ENCODE measurements at places on chromosomes 2 and 18.
A peak's percentile ranks its signal among the peaks of the same experiment; 100 is the strongest.

DNA sequence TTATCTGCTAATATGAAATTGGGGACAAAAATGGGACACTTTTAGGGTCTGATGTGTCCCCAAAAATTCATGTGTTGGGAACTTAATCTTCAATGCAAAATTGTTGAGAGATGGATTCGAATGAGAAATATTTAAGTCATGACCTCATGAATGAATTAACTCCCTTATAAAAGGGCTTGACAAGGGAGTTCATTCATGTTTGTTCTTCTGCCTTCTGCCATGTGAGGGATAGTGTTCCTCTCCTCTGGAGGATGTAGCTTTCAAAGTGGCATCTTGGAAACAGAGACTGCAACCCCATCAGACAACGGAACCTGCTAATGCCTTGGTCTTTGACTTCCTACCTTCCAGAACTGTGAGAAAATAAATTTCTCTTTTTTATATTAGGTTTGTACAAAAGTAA, 89.2 kb upstream of the LINC00305 start:
- DNase-seq, result no peak

DNA sequence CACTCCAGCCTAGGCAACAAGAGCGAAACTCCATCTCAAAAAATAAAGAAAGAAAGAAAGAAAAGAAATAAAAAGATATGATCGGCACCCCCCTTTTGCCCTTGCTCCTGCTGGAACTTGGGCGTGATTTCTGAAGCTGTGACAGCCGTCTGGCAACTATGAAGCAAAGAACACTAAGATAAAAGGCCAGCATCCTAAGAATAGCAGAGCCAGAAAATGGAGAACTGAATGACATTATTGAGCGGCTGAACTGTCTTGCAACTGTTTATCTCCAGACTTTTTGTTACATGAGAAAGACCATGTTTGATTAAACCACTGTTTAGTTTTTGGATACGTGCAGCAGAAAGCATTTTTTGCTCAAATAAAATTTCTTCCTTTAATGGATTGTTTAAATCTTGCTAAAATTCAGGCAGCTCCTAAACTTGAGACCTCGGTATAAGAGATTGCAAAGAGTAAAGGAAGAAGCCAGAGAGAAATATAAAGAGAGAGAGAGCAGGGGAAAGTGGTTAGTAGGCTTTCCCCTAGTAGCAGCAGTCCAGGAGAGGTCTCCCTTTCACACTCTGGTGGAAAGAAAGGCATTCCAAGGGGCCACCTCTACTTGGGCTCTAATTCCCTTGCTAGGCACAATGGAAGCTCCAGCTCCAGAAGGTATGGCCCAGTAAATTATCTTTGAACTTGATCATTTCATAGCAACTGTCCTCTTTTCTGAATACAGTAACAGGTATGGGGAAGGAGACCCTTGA, 8.2 kb upstream of the MBD2 start:
- no peak for DNase-seq

GRCh38 chr18:59139615-59140301, at the start of gene SEC11C:
Gene SEC11C, plus strand, starts transcription at chr18:59139884. Its CDS starts 65 bp downstream, at chr18:59139949.
- peak; percentile 93 for DNase-seq

- no peak for DNase-seq
Measured at GRCh38 chr2:184727813-184728212, 129.5 kb downstream of the ZNF804A start.

- no peak for DNase-seq
Measured at GRCh38 chr2:28633746-28634145, 117.9 kb upstream of the PPP1CB start.

DNA sequence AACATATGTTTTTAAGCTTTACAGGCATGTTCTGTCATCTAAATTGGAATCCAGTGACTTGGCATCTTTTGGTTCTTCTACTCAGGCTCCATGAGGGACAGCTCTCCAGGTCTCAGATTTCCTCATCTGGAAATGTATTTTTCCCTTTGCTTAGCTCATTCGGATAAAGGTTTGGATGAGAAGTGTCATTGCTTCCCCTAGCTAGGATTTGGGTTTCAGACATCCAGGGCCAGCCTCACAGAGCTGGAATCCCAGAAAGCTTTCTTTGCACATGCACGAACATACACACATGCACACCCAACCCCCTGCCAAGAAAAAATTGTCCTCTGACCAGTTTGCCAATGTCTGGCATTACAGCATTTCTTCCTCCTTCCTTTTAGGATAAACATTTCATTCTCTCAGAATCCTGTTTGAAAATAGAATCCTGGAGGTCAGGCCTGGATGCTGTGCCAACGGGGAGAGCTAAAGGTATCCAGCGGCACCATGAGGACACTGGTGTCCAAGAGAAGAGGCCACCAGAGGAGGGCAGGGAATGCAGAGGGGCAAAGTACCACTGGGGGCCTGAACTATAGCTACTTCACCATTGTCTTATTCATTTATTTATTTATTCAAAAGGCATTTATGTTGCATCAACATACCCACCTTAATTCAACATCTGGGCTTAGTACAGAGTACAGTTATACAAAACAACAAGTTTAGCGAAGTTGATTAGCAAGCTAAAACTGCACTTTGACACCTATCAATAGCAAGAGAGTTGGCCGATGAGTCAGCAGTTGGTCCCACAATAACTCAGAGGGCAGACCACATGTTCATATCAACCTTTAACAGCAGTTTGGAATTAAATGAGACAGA, 97.9 kb upstream of the ATL2 start:
- DNase-seq, result no peak

DNA sequence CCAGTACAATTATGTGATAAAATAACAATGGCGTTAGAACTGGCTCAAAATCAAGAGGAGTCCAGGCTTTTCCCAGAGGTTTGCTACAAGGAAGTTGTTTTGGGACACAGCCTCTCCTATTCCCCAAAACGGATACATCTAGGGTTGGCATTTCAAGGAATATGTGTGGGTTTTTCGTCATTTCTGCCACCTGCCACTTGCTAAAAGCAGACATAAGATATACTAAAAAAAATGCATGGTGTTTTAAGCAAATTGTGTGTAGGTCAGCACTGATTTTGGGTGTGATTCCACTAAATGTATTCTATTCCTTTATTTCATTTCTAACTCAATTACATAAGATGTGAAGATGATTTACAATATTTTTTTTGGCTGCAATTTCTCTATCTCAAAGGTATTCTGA, 36.4 kb upstream of the GCG start:
- no peak for DNase-seq

- DNase-seq, result no peak
Measured at GRCh38 chr2:72010647-72011369, 136.9 kb downstream of the CYP26B1 start.

- DNase-seq, result no peak
Measured at GRCh38 chr2:83365476-83365875, 1093.6 kb downstream of the SUCLG1 start.

DNA sequence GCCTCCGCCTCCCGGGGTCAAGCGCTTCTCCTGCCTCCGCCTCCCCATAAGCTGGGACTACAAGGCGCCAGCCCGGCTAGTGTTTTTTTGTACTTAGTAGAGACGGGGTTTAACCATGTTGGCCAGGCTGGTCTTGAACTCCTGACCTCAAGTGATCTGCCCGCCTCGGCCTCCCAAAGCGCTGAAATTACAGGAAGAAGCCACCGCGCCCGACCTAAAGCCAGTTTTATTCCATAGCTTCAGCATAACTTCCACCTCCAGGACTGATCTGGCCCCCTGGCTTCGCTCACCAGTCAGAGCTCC, 783 bp upstream of the TXNL4A start:
- peak; percentile 16 for DNase-seq

GRCh38 chr2:112483831-112484230, 1.9 kb downstream of the TTL start:
- DNase-seq, result no peak

DNA sequence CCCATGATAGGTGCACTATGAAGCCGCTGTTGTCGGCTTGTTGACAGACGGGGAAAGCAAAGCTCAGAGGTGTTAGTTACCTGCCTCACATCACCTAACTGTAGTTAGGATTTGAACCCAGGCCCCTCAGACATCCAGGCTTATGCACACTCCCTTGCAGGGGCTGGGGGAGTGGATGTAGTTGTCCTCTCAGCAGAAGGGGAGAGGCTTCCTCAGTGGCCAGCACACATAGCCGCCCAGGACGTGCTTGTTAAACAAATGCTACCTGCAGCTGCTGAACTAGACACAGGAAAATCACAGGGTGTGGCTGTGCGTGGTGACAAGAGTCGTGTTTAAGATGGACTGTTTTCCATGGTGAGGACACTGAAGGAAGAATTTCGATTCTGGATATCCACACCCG, 39.2 kb downstream of the GREB1 start:
- DNase-seq, result no peak

- DNase-seq, result no peak
Measured at GRCh38 chr2:144354953-144355352, 165.0 kb downstream of the ZEB2 start.

GRCh38 chr2:12950957-12951656, 234.4 kb downstream of the TRIB2 start:
- no peak for DNase-seq

DNA sequence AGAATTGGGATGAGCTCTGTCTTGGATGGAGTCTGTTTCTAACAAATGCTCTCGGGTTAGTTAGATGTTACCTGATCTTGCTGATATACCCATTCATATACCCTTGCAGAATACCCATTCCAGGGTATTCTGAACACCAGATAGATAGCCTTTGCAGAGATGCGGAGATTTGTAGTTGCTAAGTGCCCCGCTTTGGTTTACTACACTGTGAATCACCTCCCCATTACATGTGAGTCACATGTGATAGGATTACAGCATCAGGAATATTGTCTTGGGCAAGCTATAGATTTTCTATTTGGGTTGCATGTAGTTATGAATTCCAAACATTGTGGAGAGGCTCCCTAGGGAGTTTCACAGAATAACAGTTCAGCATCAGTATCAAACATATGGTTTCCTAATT, 3.8 kb downstream of the VSNL1 start:
- no peak for DNase-seq

GRCh38 chr2:657766-658165, 19.4 kb downstream of the TMEM18 start:
- no peak for DNase-seq

GRCh38 chr18:80154293-80154692, 45.2 kb downstream of the ADNP2 start:
- DNase-seq, result peak; percentile 42

GRCh38 chr2:240060977-240061591, 7.8 kb upstream of the OR6B3 start:
- peak; percentile 45 for DNase-seq

DNA sequence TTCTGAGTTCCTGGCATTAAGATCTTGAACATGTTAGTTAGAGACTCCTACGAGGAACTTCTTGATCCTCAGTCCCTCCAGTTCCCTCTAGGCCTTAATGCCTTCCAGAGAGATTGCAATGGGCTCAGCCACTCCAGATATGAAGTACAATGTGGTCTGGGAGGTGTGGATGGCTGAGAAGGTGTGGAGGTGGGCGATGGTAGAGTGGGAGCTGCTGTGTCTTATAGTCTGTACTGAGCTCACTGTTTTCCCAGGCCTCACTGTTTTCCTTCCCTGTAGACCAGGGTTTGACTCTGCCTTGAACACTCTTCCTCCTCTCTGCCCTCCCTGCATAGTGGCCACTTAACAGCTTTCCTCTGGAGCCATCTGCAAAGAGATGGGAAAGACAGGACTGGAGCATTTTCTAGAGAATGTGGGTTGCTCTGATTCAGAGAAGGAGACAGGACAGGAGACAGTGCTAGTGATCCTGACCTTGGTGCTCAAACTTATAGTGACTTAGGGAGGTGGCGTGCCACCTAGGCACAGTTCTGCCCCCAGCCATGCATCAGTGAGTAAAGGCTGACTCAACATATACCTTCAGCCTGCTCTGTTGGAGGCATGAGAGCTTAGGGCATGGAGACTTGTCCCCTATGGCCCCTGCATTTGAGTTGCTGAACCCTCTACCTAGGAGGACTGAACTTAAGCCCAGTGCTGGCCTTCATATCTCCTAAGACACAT, 129.7 kb downstream of the TDRD15 start:
- no peak for DNase-seq

- no peak for DNase-seq
Measured at GRCh38 chr2:37721201-37721560, 49.7 kb upstream of the CDC42EP3 start.

DNA sequence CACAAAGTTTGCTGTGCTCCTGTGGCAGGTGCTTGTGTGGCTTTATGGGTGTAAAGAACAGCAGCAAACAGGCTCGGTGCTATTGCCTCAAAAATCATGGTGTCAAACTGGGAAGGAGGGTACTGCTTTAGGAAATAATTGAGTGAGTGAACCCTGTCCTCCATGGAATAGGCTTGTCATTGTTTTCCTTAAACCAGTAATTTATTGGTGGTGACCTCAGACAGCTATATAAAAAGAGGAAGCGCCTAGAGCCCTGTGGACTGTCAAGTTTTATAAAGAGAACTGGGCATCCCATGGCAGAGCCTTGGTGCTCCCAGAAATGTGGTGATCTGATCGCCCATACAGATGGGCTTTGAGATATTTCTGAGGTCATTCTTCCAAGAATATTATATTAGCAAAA, 4.7 kb upstream of the CXCR4 start:
- DNase-seq, result no peak

- DNase-seq, result no peak
Measured at GRCh38 chr2:26567534-26567933, 73.6 kb downstream of the CIB4 start.

- DNase-seq, result no peak
Measured at GRCh38 chr18:27501671-27502070, 316.6 kb upstream of the CHST9 start.

- no peak for DNase-seq
Measured at GRCh38 chr18:62438866-62439265, 84.0 kb upstream of the ZCCHC2 start.

DNA sequence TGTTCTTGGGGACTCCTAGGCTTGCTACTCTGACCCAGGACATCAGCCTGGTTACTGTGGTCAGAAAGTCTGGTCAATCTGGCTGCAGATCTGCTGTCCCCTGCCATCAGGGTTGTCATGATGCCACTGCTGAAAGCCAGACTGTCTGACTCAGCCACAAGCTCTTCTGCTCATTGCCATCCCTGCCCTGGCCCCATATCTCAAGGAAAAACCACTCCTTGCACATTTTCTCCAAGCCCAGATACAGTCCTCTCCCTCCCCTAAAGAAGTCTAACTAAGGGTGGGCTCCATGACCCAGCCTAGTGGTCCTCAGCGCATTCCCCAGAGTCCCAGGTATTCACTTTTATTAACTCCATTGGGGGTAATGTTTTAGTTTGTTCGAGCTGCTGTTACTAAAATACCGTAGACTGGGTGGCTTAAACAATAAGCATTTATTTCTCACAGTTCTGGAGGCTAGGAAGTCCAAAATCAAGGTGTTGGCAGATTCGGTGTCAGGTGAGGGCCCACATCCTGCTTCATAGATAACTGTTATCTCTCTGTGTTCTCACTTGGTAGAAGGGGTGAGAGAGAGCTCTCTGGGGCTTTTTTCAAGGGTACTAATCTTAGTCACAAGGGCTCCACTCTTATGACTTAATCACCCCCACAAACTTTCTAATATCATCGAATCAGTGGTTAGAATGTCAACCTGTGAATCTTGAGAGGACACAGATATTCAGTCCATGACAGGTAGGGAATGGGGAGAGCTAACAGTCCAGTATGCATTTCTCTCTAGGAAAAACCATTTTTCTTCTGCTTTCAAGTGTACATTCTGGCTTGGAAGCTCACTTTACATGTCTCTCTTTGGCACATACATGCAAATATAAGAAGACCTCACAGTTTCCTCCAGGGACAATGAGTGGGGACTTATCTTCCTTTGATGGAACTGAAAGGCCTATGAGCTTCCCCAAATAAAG, 94.8 kb upstream of the CXCR4 start:
- no peak for DNase-seq

Data from stimulated activated naive CD8-positive, alpha-beta T cell treated with anti-CD3 and anti-CD28 coated beads, Interleukin-15, Interleukin-2, amounts not matched to agents 100 U/mL and 50 U/mL, for 24 hours (primary cell).